CD4-positive, alpha-beta T cell treated with Interleukin-6 for 4 hours (primary cell): ENCODE measurements at places on chromosomes 5 and 9.

- DNase-seq: peak; percentile 72
These were observed 27.5 kb downstream of the SREK1 start for GRCh38 chr5:66171349-66172344.

DNA sequence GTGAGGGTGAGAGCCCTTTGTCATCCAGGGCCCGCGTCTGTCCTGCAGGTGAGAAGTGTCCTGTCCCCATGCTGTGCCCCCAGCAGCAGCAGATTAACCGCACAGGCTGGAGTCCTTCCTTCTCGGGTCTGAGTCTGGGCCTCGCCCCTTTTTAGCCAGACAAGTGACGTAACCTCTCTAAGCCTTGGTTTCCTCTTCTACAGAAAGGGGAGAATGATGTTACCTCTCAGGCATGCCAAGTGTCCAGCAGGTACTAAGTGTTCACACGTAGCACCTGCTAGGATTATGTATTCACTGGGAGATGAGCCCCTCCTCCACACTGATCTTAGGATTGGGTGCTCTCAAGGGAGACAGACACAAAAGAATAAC, 6.9 kb downstream of the NEURL1B start:
- DNase-seq: no peak

DNA sequence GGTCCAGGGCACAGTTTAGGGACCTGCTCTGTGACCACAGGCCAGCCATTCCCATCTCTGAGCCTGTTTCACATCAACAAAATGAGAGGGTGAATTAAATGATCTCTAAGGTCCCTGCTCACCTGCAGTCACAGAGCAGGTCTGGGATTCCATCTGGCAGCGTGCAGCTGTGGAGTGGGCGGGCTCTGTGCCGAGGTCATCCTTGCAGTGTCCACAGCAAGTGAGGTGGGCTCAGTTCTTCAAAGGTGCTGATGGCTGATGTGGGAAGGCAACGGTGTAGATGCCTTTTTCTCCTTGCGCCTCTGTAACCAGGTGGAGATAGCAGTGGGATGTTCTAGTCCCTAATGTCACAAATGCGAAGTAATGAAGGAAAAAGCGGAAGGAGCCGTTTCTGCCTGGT, 11.9 kb downstream of the OR2V1 start:
- DNase-seq: no peak

DNA sequence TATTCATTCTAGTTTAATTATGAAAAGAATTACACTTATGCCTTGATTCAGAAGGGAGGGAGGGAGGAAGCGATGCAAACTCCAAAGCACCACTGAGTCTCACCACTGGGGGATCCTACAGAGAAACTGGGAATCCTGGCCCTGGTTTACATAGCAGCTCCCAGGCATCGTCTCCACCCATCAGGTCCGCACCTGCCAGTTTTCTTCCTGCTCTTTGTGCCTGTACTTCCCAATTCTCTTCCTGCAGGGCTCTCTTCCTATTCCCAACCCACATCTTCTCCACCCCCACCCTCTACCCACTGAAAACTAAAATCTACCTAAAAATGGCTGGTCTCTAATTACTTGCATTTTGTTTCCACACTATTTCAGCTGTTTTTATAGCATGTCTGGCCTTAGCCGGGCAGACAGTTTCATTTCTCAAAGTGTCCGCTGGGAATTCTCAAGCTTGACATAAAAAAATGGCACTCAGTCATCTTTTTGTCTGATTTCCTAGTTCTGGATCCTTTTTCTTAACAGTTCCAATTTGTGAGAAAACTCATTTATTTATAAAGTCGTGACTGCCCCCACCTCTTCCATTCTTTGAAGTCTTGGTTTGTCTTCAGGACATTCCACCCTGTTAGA, 1.6 kb upstream of the TNIP1 start:
- DNase-seq: no peak

- no peak for DNase-seq
These were observed 49.7 kb downstream of the C9 start for GRCh38 chr5:39314591-39314990.

DNA sequence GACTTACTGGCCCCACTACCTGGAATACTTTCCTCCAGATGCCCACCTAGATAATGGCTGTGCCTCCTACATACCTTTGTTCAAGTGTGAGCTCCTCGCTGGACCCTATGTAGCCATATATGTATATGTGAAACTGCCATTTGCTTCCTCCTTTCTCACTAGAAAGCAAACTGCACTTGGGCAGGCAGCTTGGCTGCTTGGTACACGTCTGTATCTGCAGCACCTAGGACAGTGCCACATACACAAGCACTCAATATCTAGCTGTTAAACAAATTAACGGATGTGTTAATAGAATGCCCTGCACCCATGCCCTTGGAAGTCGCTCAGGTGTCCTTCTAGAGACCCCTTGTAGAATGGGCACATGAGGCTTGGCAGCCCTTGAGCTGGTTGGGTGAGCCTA, 301.5 kb downstream of the SEMA5A start:
- no peak for DNase-seq

DNA sequence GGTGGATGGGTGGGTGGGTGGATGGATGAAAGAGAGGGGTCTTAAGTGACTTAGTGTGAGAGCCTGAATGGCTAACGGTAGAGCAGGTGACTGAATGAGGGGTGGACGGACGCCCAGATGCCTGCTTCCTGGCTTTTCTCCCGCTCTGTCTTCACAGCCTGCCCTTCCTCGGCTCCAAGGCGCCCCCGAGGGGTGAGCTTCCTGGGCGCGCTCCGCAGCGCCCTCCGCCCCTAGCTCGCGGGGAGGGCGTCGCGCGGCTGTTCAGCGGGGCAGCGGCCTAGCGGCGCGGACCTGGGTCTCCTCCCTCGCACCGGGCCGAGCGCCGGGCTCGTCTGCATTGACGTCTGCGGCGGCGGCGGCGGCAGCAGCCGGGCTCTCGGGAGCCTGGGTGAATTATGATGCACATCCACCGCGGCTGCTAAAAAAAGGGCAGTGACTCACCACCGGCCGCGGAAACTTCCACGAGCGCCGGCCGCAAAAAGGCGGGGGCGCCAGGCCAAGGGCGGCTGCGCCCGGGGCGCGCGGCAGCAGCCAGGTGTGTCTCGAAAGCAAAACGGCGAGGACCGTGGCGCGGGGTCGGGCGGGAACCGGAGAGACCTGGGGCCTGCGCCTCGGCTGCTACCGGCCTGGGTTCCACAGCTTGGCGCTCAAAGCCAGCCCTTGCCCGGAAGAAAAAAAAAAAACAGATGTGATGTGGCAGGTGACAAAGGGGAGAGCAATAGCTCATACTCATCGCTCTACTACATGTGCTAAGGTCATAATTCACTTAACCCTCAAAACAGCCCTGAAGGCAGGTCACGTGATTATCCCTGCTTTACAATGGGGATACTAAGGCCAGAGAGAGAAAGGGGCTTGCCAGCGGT, 143.0 kb upstream of the ADRA1B start:
- peak; percentile 43 for DNase-seq

- no peak for DNase-seq
These were observed 71.8 kb upstream of the CD180 start for GRCh38 chr5:67268231-67269021.

GRCh38 chr9:119284587-119285337, 84.5 kb downstream of the BRINP1 start:
- DNase-seq: no peak

GRCh38 chr5:42924226-42924625, 112.5 kb upstream of the SELENOP start:
- DNase-seq: no peak

GRCh38 chr5:137735555-137736284, at the start of gene KLHL3:
TSS of gene KLHL3 (minus strand) at chr5:137736089. CDS start at chr5:137735646, 443 bp downstream.
- DNase-seq: peak; percentile 65
